IMR-90 (cell line): ENCODE measurements at places on chromosomes 1 and 21. TPM values are rescaled to one million over a fixed set of nuclear protein-coding genes. Genes with fewer than 3 reads are reported as not detected.

DNA sequence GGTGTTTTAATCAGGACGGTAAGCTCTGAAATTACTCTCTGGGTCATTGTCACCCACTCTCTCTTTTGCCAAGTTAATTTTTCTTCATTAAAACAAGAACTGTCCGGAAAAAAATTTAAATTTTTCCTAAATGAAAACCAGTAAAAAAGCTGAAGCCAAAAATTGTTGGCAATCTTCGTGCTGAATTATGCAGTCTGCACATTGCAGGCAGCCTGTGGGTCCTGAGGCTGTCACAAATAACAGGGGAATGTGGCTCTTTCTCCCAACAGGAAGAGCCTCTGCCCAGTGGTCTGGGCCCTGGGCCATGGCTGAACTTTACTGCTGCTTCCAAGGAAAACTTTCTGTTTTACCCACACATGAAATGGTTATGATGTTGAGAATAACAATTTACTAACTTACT, 153.9 kb upstream of the SPAG17 start:
- no peaks in the 10 kb centered on the region for H3K4me1 ChIP-seq
- H3K36me3 ChIP-seq = no peaks in the 10 kb centered on the region
- no peak overlapping the region for H3K27ac ChIP-seq
- H3K4me3 ChIP-seq = no peak overlapping the region
- H3K27me3 ChIP-seq = no peaks in the 10 kb centered on the region

Gene OVAAL
- polyA plus RNA-seq = not detected in 2 replicates

GRCh38 chr21:37364722-37365121, 1.9 kb upstream of the DYRK1A start:
- no peak overlapping the region for H3K27ac ChIP-seq
- H3K27me3 ChIP-seq = no peaks in the 10 kb centered on the region
- no peak for DNase-seq
- peaks cover 2% of the 10 kb centered on the region; the same call in 1 of the 2 replicates for H3K4me1 ChIP-seq
- H3K4me3 ChIP-seq = no peak overlapping the region

Gene BARHL2
- not detected in 2 replicates for polyA plus RNA-seq

Gene USF1
- 34.6 and 37.1 TPM in 2 replicates for polyA plus RNA-seq

Gene CELA2A
- polyA plus RNA-seq = not detected in 2 replicates

DNA sequence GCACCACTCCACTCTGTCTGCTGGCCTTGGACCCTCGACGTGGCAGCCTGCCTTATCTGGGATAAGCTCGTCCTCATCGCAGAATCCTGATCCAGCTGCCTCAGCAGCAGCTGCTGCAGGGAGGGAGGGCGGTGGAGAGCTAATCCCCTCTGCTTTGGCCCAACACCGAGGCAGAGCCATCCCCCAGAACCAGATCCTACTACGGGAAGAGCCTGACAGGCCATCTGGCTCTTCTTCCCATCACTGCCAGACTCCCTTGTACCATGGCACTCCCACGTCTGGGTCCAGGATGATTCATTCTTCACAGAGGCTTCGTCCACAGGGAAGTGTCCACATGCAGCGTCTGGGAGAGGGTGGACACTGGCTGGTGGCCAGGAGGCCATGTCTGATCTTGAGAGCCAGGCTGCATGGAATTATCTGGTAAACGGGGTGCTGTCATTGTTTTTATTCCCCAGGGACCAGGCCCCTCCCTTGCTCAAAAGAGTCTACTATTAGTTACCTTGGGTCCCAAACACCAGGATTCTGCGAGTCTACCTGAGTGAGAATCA, 14.6 kb upstream of the PKP1 start:
- H3K27me3 ChIP-seq = no peaks in the 10 kb centered on the region; the same call in 1 of the 2 replicates
- DNase-seq = peak; percentile 84
- peaks cover 12% of the 10 kb centered on the region for H3K4me1 ChIP-seq
- H3K27ac ChIP-seq = no peak overlapping the region; the same call in 1 of the 2 replicates
- no peak overlapping the region for H3K4me3 ChIP-seq

DNA sequence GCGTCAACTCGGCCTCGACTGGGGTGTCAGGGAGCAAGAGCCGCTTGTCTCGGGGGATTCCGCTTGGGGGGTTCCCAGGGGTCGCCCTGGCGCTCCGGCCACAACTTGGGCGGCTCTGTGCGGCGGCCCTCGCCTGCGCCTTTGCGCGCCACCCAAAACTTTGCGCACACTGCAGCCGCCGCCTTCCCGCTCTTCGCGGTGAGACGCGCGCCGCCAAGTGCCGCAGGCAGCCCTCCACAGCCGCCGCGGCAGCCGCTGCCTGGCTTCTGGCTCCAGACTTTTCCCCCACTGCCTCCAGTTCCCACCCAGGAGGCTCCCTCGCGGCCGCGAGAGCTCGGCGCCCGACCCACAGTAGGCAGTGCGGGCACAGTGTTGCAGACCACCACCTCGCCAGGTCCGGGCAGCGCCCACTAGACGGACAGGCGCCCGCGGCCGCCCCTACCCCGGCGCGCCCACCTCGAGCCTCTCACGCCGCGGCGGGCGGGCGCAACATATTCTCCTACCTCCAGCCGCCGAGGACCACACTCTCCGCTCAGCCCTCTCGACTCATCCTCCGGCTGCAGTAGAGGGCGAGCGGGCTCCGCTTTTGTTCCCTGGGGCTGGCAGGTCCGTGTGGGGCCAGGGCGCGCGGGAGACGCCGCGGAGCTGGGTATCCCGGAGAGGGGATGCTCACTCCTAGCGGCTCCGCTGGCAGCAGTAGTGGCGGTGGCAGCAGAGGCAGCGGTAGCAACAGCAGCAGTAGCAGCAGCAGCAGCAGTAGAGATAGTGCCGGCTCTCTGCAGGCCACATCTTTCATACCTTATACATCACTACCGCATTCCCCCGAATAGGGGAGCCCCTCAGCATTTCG, 296.6 kb downstream of the OMA1 start:
- H3K27me3 ChIP-seq = peaks cover 27% of the 10 kb centered on the region
- no peak overlapping the region for H3K27ac ChIP-seq
- peak; percentile 11 for DNase-seq
- H3K4me3 ChIP-seq = no peak overlapping the region
- no peaks in the 10 kb centered on the region for H3K4me1 ChIP-seq
- H3K36me3 ChIP-seq = no peaks in the 10 kb centered on the region

Gene FALEC
- polyA plus RNA-seq = 0.26 TPM in 1 of 2 replicates, not detected in the other

DNA sequence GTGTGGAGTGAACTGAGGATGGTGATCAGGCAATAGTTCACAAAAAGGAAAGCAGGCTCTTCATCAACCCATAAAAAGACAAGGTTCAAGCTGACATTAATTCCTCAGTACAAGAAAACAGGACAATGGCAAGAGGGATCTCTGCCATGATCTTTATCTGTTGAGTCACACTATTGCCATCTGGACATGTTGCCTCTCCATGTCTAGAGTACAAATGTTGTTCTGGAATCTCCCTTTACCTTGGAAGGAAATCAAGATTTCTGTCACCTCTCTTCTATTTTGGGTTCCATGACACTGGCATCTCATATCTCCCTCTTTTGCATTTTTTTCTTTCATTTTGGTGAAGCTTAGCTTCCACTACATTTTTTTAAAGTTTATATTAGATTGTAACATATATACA, 329.1 kb downstream of the USP25 start:
- H3K36me3 ChIP-seq = no peaks in the 10 kb centered on the region
- H3K4me3 ChIP-seq = no peak overlapping the region
- no peaks in the 10 kb centered on the region for H3K4me1 ChIP-seq
- DNase-seq = no peak
- H3K27me3 ChIP-seq = no peaks in the 10 kb centered on the region

DNA sequence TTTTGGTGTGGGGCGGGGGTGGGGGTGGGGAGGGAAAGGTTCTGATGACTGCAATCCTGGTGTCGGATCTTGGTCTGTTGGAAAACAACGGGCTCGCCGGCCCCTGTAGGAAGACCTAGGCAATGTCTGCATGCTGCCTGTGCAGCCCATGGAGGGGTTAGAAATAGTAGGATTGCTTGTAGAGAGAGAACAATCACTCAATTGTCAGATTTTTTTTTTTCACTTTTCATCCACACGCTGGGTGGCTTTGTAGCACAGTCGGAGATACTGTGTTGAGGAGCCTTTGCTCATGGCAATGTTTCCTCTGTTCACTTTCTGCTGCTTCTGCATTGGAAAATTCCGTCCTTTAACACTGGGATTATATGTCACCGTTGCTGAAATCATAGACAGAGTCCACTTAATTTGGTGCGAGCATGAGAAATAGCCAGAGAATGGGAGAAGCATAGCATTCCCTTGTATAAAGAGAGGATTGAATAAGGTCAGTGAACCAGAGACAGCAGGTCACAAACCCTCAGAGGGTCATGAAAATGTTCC, 107.5 kb downstream of the MRPS6 start:
- no peak overlapping the region for H3K4me3 ChIP-seq
- no peaks in the 10 kb centered on the region for H3K4me1 ChIP-seq
- no peak overlapping the region for H3K27ac ChIP-seq
- DNase-seq = no peak
- H3K36me3 ChIP-seq = no peaks in the 10 kb centered on the region

GRCh38 chr1:63643926-63644325, 50.7 kb downstream of the PGM1 start:
- no peak overlapping the region for H3K4me3 ChIP-seq
- DNase-seq = no peak
- no peaks in the 10 kb centered on the region; the same call in 1 of the 2 replicates for H3K4me1 ChIP-seq
- peaks cover 16% of the 10 kb centered on the region for H3K36me3 ChIP-seq

Gene ATF6
- polyA plus RNA-seq = 11.5 and 12.2 TPM in 2 replicates

DNA sequence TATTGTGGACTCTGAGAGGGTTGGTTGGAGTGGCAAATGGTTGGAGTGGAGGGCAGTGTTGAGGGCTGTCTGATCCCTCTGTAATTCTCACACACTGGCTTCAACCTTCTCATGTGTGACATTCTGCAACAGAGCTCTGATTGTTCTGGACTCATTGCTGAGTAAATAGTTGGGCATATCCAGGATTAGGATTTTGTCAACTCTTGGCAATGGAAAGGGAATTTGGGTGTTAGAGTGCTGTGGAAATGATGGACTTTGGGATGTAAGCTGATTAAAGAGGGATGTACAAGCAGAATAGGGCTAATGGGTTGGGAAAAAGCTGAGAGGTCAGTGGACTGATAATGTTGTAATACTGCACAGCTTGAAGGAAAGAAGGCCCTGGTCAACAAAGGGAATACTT, 16.5 kb downstream of the TLCD4 start:
- H3K36me3 ChIP-seq = no peaks in the 10 kb centered on the region
- no peak for DNase-seq
- no peaks in the 10 kb centered on the region for H3K4me1 ChIP-seq
- no peak overlapping the region for H3K27ac ChIP-seq

Gene ETNK2
- 17.8 and 18.9 TPM in 2 replicates for polyA plus RNA-seq

Gene NTRK1
- 0.03 TPM in 1 of 2 replicates, not detected in the other for polyA plus RNA-seq

- no peak for DNase-seq
- H3K4me1 ChIP-seq = no peaks in the 10 kb centered on the region
- no peaks in the 10 kb centered on the region for H3K36me3 ChIP-seq
- H3K4me3 ChIP-seq = no peak overlapping the region
- no peaks in the 10 kb centered on the region for H3K27me3 ChIP-seq
- no peak overlapping the region for H3K27ac ChIP-seq
These were observed 442.3 kb downstream of the LRRIQ3 start for GRCh38 chr1:73755649-73756048.
